ENCODE measurements at places on chromosomes 1 and 21.

GRCh38 chr1:36628804-36629203 lies 146.1 kb upstream of the CSF3R start:
- DNase-seq: no peak

- DNase-seq: no peak
Observed at GRCh38 chr21:36207577-36208320, 51.1 kb downstream of the DOP1B start.

DNA sequence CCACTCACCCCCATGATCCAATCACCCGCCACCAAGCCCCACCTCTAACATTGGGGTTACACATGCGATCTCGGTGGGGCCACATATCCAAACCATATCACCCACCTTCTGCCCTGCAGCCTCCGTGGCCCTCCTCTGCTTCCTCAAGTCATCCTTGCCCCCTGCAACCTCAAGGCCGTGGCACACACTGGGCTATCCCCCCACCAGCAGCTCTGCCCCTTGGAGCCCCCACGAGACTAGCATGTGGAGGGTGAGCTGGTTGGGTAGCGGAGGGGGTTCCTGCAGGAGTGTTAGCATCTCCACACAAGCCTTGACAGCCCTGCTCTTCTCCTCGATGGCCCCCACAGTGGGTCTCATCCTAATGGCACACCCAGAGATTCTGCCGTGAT lies 100.8 kb downstream of the TOMM20 start:
- DNase-seq: no peak

DNA sequence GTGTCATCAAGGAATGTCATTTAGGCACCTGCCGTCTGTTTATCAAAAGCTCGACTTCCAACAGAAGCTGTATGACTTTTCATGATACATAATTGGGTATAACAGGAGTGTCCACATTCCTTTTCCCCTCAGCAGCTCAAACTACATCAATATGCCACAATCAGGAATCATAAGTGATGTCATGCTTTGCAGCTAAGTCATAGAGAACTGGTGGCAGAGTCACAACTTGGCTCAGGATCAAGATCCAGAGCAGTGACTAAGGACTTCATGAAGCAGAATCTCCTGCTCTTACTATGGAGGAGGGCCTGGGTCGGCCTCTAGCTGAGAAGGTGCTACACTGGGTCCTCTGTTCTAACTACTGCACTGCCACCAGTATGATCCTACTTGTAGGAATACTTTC lies 36.5 kb upstream of the AGBL4 start:
- no peak for DNase-seq

DNA sequence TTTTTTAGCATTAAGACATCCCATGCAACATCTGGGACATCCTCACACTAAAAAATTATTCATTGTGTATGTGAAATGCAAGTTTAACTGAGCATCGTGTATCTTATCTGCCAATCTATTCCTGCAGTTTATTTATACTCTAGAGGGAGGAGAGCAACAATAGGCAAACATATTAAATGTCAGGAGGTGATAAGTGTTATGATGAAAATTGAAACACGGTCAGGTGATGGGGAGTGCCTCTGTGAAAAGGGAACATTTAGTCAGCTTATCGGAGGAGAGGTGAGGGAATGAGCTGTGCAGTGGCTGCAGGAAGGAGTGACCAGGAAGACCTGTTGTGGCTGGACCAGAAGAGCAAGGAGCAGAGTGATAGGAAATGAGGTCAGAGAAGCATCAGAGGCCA lies 775 bp upstream of the EFCAB14 start:
- DNase-seq: no peak

GRCh38 chr1:77282866-77283539 lies 1.2 kb downstream of the AK5 start:
- DNase-seq: no peak

GRCh38 chr1:155254714-155255242 lies 505 bp downstream of the ENTREP3 start:
- DNase-seq: no peak

- DNase-seq: no peak
Observed at GRCh38 chr1:48750109-48750508, 26.6 kb downstream of the BEND5 start.

- DNase-seq: no peak
Observed at GRCh38 chr1:39787468-39787867, 1.2 kb downstream of the BMP8B start.

GRCh38 chr1:17611991-17612390 lies 72.5 kb downstream of the ARHGEF10L start:
- no peak for DNase-seq

GRCh38 chr1:34324879-34325440 lies 148.3 kb downstream of the C1orf94 start:
- DNase-seq: no peak

GRCh38 chr1:50667710-50668356 lies 244.6 kb upstream of the DMRTA2 start:
- DNase-seq: no peak

- no peak for DNase-seq
Observed at GRCh38 chr21:30072496-30072895, 94.1 kb downstream of the CLDN17 start.

- DNase-seq: no peak
Observed at GRCh38 chr1:158819461-158820443, 11.4 kb upstream of the MNDA start.

GRCh38 chr1:63669151-63669961 lies 76.1 kb downstream of the PGM1 start:
- no peak for DNase-seq

GRCh38 chr1:23227806-23228205 lies 10.5 kb upstream of the HTR1D start:
- no peak for DNase-seq

GRCh38 chr1:245823408-245824147 lies 668.8 kb downstream of the KIF26B start:
- no peak for DNase-seq

- no peak for DNase-seq
Observed at GRCh38 chr1:197696372-197696771, 78.9 kb downstream of the DENND1B start.

DNA sequence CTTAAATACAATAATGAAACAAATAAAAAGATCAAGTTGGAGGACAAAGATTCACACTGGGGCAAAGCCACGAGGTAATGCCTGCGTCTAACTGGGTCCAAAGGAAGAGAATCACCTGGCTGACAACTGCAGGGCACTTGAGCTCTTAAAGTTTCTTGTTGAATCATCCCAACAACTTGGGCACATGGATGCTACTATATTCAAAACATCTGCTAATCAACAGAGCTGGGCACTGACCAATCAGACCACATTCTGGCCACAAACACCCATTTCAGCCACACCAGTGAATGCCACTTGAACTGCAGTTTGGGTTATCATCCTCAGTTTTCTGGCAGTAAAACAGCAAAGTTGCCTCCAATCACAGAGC lies 51.0 kb downstream of the ABCA4 start:
- no peak for DNase-seq

- DNase-seq: no peak
Observed at GRCh38 chr1:234722904-234723720, 113.1 kb upstream of the IRF2BP2 start.
